ENCODE measurements at places on chromosomes 3 and 15. TPM values are rescaled to one million over a fixed set of nuclear protein-coding genes. Genes with fewer than 3 reads are reported as not detected.

- DNase-seq, result peak; percentile 28
Observed at GRCh38 chr3:112672716-112673541, 32.0 kb upstream of the CCDC80 start.

- no peak for DNase-seq
Observed at GRCh38 chr15:89822951-89823711, 8.5 kb upstream of the ANPEP start.

DNA sequence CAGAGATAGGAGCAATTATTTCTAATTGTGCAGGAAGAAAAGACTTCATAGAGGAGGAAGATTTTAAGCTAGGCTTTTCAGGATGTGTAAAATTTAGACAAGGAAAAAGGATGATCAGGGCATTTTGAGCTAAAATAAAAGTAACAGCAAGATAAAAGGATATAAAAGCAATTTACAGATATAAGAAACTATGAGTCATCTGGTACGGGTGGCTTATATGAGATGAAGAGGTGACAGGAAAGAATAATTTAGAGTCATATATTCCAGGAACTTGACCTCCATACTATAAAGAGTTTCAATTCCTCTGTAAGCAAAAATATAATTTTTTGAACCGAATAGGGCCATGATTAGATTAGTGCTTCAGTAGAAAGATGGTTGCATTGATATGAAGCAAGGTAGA is 273.7 kb downstream of the RBMS3 start:
- DNase-seq, result no peak

DNA sequence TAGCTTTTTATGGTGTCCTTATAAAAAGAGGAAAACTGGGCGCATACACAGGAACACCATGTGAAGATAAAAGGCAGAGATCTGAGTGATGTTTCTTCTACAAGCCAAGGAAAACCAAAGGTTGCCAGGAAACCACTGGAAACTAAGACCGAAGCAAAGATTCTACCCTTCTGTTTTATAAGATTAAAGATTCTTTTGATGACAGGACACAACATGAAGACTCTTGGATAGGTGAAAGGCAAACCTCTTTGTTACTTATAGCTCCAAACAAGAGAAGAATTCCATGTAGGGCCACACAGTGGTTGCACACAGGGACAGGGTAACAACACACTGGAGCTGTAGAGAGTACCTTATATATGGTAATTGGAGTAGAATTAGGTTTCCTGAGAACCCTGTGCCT is at the start of gene CD200R1L:
TSS of gene CD200R1L (minus strand) at position 101 of the 400 bp plus-strand sequence. CDS start 17,497 bp downstream, outside the sequence.
- DNase-seq, result no peak

DNA sequence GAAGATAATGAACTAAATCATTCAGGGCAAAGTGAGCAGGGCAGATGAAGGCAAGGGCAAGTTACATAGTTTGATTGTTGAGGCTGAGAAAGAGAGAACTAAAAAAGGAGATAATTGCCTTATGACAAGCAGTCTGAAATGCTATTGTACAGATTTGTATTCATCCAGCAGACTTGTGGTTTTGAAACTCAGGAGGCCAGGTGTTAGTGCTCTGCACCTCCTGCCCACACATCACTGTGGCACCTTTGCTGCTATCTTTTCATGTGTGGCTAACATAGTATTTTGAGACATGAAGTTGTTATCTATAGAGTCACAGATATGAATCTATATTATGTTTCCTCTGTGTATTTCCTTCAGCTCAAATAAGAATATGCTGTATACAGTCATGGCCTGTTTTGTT is 24.3 kb upstream of the SUCLG2 start:
- no peak for DNase-seq

GRCh38 chr15:40470423-40471104 is at the start of gene CHST14:
Gene CHST14 (plus strand): TSS chr15:40470984. CDS start chr15:40471214, 230 bp downstream.
- DNase-seq, result peak; percentile 77

DNA sequence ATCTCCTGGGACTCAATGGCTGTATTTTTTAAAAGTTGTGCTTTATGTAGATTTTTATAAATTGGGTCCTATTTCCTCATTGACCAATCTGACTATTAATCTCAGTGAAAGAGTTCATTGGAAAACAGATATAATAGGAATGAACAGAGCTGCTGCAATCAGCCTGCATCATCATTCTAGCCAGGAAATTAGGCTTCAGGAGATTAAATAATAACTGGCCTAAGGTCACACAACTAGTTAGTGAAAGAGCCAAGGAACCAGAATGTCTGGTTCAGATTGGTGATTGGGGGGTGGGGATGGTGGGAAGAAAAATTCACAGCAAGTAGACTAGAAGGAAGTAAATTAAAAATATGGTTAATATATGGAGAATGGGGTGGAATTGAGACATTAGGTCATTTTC is 180.9 kb upstream of the ROPN1 start:
- DNase-seq, result no peak

GRCh38 chr3:154121701-154122551 is 736 bp downstream of the ARHGEF26 start:
- DNase-seq, result no peak

DNA sequence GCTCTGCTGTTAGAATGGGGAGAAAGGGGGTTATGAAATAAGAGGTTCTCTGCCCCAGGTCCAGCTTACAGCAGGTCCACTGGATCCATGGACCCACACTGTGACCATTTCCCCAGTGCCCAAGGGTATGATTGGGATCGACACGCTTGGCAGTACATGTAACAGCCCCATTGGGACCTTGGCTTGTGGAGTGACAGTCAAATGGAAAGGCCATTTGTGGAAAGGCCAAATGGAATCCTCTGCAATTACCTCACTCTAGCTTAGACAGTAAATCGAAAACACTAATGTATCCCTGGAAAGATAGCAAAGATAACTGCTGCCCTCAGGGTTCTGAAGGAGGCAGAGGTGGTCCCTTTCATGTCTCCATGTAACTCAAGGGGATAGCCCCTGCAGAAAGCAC is 109.1 kb downstream of the MINAR1 start:
- no peak for DNase-seq

DNA sequence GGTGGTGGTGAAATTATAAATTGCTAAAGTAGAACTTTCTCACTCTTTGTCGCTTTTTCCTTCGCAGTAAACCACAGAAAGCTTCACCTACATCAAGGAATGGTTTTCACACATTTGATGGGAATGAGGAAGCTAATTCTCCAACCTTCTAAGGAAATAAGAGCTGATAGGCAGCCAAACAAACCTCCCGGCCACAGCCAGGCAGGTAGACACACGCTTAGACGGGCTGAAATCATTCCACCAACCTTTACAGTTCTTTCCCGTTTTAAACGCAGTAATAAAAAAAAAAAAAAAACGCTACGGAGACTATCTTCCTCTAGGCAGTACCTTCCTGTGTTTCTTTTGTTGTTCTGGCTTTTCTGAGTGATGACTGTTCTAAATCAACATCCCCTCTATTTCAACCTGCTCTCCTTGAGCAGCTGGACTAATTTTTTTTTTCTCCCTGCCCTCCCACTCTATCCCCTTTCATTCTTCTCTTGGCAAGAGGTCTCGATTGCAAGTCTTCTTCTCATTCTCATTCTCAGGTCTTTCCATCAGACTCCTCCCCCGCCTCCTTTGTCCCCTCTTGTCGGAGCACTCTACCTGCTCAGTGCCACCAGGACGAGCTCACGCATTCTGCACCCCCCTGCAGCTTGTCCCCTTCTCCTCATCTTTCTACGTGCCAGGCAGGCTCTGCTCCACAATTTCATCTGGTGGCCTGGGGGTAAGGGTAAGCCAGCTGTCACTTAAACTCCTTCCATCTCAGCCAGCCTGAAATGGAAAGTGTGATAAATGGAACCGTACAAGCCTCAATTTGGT is 391.1 kb upstream of the MDFIC2 start:
- no peak for DNase-seq

GRCh38 chr15:98800437-98801233 is 152.3 kb downstream of the IGF1R start:
- DNase-seq, result no peak

DNA sequence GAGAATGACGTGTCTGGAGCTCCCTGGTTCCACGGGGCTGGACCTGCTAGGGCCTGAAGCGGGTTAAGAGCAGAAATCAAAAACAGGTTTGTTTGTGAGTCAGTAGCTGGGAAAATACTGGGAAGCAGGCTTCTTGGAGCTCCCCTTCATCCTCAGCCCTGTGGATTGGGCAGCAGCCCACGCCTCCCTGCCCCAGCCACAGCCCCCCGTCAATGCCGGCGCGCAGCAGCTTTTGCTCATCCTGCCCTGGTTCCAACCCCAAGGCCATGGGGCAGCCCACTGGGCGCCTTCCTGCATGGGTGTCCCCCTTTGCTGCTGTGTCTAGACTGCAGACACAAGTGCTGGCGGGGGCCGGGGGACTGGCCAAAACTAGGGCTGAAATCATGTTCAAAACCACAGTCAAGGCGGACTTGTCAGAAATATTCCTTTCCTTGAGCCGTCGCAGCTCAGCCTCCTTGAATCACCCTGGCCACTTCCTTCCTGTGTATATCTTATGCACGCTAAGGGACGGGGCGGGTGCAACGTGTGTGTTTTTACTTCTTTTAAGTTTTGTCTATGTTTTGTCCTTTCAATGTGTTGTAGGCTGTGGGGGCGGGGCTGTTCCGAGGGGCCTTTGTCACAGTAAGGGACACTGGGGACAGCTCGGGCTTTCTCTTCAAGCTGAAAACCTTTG is 108.1 kb downstream of the KLF13 start:
- DNase-seq, result peak; percentile 78

DNA sequence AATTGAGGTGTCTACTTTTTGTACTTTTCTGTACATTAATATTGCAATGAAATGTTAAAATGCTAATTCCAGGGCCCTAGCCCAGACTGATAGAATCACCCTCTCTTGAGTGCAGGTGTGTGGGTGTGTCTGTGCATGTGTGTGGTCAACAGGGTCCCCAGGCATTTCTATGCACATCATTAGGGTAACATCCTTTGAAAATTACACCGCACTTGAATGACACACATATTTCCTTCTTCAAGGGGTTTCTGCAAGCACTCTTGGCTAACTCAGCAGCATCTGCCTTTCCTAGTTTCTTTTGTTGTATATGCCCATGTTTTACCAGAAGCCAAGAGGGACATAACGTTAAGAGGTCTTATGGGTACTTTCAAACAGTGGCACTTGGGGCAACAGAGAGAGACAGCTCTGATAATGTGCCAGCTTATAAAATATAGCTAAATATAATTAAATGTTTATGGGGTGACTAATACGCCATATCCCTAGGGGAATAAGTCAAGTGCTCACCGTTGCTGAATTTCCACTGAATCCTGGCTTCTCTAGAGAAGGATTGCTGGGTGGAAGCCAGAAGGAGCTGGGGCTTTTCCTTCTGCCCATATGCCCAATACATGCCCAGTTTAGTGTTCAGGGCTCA is 54.5 kb upstream of the LRIG1 start:
- DNase-seq, result no peak

DNA sequence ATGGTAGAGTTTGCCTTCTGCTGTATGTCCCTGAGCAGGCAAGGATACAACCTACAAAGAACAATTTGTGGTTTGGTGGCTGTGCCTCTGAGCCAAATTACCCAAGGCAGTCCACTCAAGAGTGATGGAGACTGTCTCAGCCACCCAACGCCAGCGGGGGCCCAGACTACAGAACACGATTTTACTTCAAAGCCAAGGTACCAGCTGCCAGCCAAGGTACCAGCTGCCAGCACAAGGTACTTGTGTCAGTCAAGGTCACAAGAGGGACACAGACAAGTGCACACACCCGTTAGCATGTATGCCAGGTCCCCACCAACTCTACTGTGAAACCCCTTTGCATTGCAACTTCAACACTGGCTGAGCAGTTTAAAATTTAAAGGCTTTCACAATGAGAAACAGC is 23.5 kb downstream of the COLQ start:
- no peak for DNase-seq

- no peak for DNase-seq
Observed at GRCh38 chr15:41377978-41378377, 24.3 kb downstream of the NDUFAF1 start.

- no peak for DNase-seq
Observed at GRCh38 chr3:14210843-14211594, 32.4 kb downstream of the LSM3 start.

GRCh38 chr3:57434041-57434440 is 110.1 kb downstream of the DNAH12 start:
- peak; percentile 6 for DNase-seq

DNA sequence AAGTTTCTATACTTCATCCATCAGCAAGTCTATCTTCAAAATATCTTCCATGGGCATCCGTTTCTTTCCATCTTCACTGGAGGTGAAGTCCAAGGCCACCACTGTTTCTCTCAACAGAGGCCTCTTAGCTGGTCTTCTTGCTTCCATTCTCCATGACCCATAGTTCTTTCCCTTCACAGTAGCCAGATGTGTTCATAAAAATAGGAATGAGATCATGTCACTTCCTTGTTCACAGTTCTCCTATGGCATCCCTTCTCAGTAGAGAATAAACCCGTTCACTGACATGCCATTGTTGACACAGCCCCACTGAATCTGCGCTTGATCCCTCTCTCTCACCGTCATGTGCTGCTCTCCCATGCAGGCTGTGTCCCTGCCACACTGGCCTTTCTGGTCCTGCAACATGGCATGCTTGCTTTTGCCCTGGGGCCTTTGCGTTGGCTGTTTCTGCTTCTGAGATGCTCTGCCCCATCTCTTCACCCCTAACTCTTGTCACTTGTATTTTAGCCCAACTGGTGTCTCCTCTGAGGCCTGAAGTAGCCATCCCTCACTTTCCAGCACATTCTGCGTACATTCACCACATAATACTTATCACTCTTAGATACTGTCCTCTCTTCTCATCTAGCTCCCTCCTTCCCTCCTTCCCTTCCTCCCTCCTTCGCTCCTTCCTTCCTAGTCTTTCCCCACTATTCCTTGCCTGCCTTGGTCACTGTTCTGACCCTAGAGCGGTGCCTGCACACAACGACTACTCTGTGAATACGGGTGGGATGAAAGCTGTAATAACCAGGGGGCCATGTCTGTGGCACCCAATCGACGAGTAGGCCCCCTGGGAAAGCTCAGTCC is 42.0 kb downstream of the STARD5 start:
- no peak for DNase-seq

DNA sequence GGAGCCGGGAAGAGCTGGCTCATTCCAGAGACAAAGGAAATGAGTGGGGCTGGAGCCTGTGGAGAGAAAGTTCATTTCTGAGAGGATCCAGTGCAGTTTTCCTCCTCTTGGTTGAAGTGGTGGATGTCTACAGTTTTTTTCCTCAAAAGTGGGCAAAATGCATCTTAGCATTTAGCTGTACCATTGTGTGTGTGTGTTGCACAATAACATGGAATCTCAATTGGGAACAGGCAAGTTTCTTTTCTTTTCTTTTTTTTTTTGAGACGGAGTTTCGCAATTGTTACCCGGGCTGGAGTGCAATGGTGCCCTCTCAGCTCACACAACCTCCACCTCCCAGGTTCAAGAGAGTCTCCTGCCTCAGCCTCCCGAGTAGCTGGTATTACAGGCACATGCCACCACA is 101.5 kb upstream of the UBE2E1 start:
- DNase-seq, result no peak

GRCh38 chr3:186529201-186529999 is 14.8 kb downstream of the CRYGS start:
- DNase-seq, result no peak

GRCh38 chr15:74782259-74783071 is 585 bp downstream of the CSK start:
- peak; percentile 60 for DNase-seq

HCN4 gene
- not detected for total RNA-seq

ADAMTSL3 gene
- 0.25 TPM for total RNA-seq

TGM5 gene
- not detected for total RNA-seq

DPH6 gene
- total RNA-seq, result 13.3 TPM

RSRC1 gene
- 41.1 TPM for total RNA-seq

NUP210 gene
- total RNA-seq, result 156 TPM
